ENCODE measurements at places on chromosomes 12 and 14. TPM values are rescaled to one million over a fixed set of nuclear protein-coding genes. Genes with fewer than 3 reads are reported as not detected.

The SSPN gene
- total RNA-seq = 11.0 TPM

The ERP27 gene
- total RNA-seq = not detected

The CCDC177 gene
- total RNA-seq = not detected

The PCED1B gene
- total RNA-seq = 10.3 TPM

The NRXN3 gene
- total RNA-seq = under 0.01 TPM

The PLCZ1 gene
- 0.67 TPM for total RNA-seq

The OLR1 gene
- not detected for total RNA-seq

The SLC4A8 gene
- total RNA-seq = 0.50 TPM

The ADCY4 gene
- total RNA-seq = 0.83 TPM

The RNF212B gene
- not detected for total RNA-seq

The CNTN1 gene
- total RNA-seq = 29.7 TPM

The TBC1D30 gene
- total RNA-seq = 0.17 TPM

The ITGB7 gene
- 3.5 TPM for total RNA-seq

The KLHDC1 gene
- 2.0 TPM for total RNA-seq

The TAC3 gene
- not detected for total RNA-seq

The CD69 gene
- not detected for total RNA-seq

The MAGOHB gene
- 37.8 TPM for total RNA-seq

The SLC5A8 gene
- total RNA-seq = not detected

The STK38L gene
- 30.2 TPM for total RNA-seq

The MSI1 gene
- total RNA-seq = 0.24 TPM

The PLEKHD1 gene
- not detected for total RNA-seq

The ANKS1B gene
- total RNA-seq = 1.3 TPM

The KLRD1 gene
- 0.33 TPM for total RNA-seq

The TOMM20L gene
- not detected for total RNA-seq

The PMCH gene
- not detected for total RNA-seq

The CRIP1 gene
- 0.50 TPM for total RNA-seq
